ENCODE measurements at places on chromosomes 11 and 22.

DNA sequence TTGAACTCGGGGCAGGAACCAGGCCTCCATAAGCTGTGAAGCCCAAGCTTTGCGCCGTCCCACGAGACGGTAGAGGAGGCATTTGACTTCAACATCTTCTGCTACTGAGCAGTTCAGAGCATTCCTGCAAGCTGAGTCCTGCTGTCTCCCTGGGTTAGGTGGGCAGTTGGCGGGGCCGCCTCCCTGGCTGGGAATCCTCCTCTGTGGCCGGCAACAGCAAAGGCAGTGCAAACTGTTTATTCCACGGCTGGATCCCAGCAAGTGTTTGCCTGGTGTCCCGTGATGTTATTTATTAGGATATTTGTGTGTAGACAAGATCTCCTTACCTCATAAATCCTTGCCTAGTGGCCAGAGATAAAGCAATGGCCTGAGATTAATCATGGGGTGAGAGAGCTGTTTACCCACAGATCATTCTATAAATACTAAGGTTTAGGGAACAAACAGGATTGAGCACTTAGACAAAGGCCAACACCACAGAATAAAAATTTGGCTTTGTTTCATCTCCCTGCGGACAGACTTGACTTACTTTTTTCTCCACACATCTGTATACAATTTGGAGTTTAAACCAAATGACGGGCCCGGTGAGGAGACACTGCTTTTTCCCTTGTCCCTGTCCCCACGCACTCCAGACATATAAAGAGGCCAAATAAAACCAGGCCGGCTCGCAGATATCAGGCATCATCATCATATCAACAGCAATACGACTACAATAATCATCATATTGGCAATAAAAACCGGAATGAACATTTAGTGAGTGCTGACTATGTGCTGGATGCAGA lies 63.4 kb downstream of the NAT10 start:
- DNase-seq, result no peak

DNA sequence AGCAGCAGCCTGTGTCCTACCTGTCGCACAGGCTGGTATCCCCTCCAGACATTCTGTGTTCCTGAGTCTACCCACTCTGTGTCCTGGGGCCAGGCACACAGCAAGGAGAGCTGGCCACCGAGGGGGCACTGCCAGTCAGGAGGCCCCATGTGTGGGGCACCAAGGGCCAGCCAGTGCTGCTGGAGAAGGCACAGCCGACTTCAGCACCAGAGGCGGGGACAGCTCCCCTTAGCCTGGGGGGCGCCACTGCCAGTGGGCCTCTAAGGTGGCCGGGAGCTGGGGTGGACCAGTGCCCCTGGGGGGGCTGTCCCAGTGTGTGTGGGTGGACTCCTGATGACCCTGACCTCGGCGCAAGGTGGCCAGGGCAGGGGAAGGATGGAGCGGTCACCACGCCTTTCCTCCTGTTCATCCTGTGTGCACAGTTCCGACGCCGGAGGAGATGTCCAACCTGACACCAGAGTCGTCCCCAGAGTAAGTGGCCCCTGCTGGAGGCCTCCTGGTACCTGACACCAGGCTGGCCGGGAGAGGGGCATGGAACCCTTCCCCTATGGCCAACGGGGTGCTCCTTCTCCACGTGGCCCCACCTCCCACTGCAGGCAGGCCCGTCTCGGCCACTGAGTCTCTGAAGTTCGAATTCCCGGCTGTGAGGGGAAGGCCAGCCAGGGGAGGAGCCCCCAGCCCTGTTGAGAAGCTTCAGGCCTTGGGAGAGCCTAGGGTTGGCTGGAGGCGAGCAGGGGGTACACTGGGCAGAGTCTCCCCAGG lies 35.4 kb downstream of the MOB2 start:
- peak; percentile 10 for DNase-seq

DNA sequence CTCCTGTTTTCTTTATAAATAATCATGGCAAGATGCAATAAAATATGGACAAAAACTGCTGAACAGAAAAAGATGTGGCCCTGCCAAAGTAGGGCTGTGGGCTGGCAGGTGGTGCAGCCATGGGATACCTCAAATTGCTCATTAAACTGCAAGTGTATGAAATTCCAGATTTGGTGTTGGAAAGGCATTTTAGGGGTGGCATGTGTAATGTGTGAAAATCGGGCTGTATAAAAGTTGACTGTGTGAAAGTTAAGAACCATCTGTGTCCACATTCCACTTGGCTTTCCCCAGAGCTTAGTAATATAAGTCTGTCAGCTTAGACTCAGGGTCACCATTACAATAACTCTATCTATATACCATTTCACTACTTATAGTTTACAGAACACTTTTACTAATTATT lies 34.8 kb upstream of the FZD4 start:
- no peak for DNase-seq

DNA sequence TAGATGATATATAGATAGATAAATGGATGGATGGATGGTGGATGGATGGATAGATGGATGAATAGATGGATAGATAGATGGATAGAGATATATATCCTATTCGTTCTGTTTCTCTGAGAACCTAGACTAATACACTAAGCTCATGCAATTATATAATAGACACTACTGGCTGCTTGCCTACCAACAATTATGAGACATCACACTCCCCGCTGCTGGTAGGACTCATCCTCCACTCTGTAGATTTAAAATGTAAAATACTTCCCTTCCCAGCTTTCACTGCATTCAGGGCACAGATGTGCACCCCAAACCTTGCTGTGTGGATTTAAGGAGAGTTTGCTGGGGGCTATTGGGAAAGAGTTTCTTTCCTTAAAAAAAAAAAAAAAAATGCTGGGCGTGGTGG lies 28.3 kb upstream of the RCN1 start:
- no peak for DNase-seq

DNA sequence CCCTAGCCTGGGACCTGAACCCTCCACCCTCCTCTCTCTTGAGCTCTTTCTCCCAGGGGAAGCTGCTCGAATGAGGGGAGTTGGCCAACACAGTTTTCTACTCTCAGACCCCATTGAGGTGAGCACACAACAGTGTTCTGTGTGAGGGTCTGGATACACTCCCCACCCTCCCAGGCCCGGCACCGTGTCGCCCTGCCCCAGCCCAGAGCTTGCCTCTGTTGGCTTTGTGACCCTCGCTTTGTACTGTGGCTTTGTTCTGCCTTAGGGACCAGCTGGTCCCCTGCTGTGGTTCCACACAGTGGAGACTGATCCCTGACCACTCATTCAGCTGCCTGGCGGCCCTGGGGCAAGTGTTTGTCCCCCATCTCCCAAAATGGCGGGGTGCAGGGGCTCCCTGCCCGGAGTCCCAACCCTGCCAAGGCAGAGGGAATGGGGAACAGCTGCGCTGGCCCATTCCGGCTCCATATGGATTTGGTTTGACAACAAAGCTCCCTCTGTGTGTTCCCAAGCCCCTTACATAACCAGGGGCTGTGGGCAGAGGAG lies 8.3 kb downstream of the ST3GAL4 start:
- DNase-seq, result no peak

DNA sequence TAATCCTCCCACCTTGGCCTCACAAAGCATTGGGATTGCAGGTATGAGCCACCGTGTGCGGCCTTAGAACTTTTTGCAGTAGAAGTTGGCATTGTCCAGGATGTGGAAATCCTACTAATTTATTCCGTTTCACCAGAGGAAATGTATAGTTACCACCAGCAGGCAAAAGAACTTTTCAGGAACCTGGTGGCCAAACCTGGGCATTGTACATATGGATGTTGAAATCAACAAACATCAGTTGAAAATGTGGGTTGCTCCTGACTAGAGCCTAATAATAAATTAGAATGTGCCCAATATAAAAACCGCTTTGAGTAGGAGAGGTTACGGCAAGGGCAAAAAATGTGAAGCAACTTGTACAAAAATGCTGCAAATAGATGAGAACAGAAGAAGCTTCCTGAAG lies 40.7 kb upstream of the XBP1 start:
- peak; percentile 25 for DNase-seq

GRCh38 chr11:14290422-14290821 lies 68.6 kb downstream of the RRAS2 start:
- DNase-seq, result no peak

- DNase-seq, result no peak
Observed at GRCh38 chr22:44889255-44889878, 120.4 kb downstream of the PHF21B start.

DNA sequence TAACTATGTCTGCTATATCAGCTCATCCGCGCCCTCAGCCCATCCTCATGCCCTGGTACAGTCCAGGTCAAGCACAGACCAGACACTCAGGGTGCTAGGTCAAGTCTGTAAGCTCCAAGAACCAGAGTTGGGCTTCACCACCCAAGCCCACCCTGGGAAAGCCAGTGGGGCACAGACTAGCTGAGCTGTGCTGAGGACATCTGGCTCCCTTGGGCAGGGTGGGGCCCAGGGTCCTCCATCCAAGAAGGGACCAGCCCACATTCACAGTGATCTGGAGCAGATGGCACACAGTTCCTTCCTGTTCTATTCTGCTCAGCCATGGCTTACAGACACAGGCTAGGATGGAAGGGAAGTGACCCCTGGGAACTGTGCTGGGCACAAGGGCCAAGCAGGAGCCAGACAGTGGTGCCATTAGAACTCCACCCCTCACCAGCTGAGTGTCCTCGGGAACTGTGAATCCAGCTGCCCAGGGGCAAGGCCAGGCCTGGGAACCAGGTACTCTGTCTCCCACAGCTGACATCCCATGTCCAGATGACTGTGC lies 9.1 kb downstream of the P2RY6 start:
- peak; percentile 41 for DNase-seq

- no peak for DNase-seq
Observed at GRCh38 chr11:828506-829175, 922 bp downstream of the CRACR2B start.

DNA sequence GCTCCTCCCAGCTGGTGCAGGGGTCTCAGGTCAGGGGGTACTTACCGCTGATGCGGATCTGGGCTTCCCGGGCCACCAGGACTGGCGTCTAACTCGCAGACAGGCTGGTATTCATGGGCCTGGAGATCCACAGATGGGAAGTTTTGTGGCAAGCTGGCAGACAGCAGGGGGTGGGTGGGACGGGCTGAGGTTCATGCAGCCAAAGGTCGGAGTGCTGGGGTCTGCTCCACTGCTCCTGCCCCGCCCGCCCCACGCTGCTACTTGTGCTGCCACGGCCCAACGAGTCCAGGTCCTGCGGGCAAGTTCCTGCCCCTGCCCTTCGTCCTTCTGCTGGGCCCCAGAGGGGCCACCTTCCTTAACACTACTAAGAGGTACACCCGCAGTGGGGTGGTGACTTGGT lies 3.1 kb downstream of the ACY3 start:
- DNase-seq, result no peak

- DNase-seq, result peak; percentile 52
Observed at GRCh38 chr22:41768430-41768829, 32.0 kb upstream of the CCDC134 start.

GRCh38 chr11:92865352-92865751 lies 104.1 kb upstream of the MTNR1B start:
- no peak for DNase-seq

GRCh38 chr11:76391021-76391420 lies 9.9 kb downstream of the GVQW3 start:
- no peak for DNase-seq

DNA sequence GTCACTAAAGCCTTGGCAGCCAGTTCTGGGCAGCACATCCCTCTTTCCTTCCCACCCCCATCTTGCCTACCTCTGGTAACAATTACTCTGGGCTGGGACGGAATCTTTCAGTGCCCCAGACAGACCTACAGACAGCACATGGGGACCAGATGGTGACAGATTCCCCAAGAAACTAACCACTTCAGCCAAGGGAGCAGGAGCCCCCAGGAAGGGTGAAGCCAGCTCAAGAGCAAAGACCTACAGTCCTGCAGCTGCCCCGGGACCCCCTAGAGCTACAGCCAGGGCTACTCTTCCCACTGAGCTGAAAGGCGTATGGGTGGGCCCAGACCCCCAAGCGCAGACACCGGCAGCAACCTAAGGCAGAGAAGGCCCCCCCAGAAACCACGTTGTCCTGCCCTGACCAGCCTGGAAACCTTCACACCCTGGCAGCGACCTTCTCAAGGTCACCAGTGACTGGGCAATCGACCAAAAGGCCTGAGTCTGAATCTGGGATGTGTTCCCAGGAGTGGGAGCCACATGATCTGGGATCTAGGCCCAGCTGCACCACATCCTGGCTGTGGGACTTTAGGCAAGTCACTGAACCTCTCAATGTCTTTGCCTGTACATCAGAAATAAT lies 65.8 kb downstream of the LRRC32 start:
- DNase-seq, result no peak

DNA sequence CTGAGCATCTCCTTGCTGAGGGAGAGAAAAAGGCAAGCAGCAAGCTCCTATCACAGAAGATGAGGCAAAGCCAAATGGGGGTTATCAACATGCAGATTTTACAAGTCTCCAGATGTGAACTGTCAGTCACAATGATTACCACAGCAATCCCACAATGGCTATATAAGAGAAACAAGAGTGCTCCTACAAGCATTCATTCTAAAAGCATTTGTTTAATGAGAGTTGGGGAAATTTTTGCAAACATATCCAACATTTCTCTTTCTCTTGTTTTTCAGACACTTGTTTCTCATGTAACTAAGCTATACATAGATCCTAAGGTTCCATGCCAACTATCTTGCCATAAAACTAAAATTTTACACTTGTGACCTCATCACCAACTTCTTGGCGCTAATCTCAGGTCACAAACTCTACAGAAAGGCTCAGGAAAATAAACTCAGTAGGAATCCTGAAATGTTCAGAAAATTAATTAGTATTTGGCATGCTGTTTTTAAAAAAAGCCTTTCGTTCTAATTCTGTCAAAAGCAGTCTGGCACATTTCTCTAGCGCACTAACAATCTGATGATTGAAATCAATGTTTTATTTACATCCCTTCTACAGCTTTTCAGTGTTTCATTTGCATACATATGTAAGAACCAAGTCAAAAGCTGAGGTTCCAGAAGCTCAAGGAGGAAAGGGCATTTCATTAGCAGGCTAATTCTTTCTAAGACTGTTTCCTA lies 199.5 kb downstream of the TTC28 start:
- DNase-seq, result no peak

- no peak for DNase-seq
Observed at GRCh38 chr22:43303166-43303565, 40.0 kb downstream of the SCUBE1 start.

DNA sequence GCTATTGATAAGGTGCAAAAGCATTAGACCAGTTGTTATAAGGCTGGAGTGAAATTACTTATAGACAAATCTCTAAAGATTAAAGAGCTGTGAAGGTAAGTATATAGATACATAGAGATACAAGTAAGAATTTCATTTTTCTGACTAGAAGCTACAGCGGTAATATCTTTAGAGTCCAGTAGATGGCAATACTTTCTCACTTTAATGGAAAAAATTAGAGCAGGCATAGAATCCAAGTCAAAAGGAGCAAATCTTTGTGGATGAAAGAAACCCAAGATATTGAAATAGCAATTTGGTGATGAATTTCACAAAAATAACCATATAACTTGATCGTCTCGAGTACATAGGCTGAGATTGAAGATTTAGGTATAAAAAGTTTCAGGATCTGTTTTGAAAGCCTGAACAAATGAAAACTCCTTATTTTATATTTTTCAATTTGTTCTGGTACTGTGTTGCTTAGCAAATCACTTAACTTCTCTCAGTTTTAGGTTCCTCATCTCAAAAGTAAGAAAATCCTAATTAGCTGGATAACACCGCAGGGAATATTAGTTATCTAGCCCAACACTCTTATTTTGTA lies 81.9 kb downstream of the UVRAG start:
- DNase-seq, result peak; percentile 80
